ENCODE measurements at places on chromosomes 7 and 10.

DNA sequence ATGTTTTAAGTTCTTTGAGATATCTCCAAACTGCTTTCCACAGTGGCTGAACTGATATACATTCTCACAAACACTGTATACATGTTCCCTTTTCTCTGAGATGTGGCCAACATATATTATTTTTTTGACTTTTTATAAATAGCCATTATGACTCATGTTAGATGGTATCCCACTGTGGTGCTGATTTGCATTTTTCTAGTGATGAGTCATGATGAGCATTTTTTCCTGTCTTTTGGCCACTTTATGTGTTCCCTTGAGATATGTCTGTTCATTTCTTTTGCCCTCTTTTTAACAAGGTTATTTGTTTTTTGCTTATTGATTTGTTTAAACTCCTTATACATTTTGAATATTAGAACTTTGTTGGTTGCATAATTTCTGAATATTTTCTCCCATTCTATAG lies 1055.1 kb downstream of the NXPH1 start:
- DNase-seq = no peak

DNA sequence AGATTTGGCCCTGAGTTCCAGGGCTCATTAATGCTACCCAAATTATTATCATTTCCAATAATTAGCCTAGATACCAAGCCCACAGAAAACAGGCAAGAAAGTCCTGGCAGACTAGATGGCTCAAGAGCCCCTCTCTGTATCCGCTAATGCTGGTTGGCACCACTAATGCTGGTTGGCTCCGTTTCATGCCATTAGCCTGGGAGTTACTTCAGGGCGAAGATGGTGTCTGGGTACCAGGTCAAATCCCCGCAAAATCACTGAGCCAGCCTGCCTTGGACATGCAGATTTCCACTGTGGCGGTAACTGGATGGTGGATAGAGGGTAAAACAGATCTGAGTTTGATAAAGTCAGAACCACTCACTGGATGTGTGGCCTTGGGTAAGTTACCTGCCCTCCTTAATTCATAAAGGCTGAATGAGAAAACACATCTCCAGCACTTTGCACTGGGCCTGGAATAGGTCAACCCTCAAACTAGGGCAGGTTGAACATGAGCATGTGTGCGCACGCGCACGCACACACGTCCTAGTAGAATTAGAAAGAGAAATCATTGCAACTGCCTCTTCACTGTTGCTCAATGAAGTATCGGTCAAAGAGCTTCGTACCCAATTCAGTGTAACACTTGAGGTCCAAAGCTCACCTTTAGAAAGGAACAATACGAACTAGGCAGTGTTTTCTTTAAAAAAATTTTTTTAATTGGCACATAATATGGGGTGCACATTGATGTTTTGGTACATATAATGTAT lies 91.5 kb downstream of the PRPF18 start:
- DNase-seq = no peak

- DNase-seq = no peak
Observed at GRCh38 chr10:43273543-43273942, 6.7 kb upstream of the RASGEF1A start.

DNA sequence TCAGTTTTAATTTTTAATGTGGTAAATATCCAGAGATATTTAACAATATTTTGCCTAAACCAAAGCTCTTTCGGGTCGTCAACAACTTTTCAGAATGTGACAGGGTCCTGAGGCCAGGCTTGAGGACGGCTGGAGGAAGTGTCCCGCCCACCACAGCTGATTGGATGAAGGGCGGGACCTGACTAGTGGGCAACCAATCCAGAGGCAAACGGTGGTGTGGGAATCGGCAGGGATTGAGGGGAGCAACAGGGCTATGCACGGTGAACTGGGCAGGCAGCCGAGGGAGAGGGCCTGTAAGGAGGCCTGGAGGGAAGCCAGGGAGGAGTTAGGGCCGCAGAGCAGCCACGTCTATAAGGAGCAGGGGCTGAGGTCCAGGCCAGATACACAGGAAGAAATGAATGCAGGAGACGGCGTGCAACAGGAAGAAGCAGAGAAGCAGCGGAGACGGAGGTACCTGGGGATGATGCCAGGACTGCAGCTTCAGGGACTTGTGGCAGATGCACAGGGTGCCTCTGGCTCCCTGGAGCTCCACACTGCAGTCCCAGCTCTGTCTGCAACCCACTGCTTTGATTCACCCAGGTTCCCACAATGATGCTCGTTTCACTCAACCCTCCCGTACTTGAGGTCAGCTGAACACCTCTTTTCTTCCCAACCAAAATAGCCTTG lies 46.1 kb upstream of the ZMIZ1 start:
- no peak for DNase-seq

GRCh38 chr10:62056219-62056618 lies 154.7 kb downstream of the ARID5B start:
- no peak for DNase-seq

GRCh38 chr7:137135654-137136350 lies 207.7 kb downstream of the PTN start:
- no peak for DNase-seq

- DNase-seq = no peak
Observed at GRCh38 chr7:34011017-34011695, 105.8 kb downstream of the BMPER start.

GRCh38 chr7:140054751-140055150 lies 8.0 kb downstream of the PARP12 start:
- no peak for DNase-seq

- DNase-seq = no peak
Observed at GRCh38 chr7:116971869-116972268, 18.6 kb downstream of the ST7 start.

GRCh38 chr10:102673819-102674511 lies 29.7 kb downstream of the TRIM8 start:
- peak; percentile 63 for DNase-seq

DNA sequence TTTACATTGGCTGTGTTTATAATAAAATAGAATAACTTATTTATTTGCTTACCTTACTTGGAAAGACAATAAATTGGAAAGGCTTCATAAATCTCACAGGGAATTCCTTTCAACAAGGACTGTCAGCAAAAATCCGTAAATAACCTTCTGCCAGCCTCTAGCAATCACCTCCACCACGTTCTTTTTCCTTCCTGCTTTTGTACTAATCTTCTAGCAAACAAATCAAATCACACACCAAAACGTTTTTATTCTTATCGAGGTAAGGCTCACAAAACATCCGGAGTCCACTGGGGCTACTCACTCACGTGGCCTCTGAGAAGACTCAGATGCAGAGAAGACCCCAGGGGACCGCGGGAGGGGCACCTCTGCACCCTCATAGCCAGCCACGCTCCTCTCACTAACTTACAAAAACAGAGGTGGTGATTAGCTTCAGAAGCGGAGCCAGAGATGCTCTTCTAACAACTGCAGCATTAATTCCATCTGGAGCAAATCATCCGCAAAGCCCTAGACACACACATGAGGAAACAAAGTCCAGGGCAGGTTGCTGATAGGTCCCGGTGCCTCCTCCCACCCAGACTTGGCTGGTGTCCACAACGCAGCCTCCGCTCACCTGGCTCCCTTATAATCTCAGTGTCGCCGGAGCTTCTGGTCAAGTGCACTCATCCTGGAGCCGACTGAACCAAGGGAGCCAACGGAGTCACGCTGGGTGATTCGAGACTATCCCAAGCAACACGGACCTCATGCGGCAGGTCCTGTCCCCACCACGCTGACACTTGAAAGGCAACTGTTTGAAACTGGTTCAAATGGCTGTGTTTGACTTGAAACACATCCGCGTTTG lies 22.5 kb downstream of the CTBP2 start:
- no peak for DNase-seq

DNA sequence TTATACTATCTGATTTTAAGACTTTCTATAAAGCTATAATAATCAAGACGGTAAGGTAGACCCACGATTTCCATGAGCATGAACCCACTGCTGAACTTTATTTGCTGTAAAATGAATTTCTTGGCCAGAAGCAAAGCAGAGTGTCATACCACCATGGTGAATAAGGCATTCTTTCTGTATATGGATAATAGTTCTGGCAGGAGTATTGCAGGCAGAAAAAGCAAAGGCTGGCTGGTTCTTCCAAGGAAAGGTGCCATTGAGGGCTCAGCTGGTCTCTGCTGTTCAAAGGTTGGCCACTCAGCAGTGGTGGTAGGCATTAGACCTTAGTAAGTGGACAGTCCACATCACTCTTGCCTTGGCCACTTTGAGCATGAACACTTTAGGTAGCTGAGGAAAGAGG lies 104.1 kb upstream of the KCNMA1 start:
- no peak for DNase-seq

DNA sequence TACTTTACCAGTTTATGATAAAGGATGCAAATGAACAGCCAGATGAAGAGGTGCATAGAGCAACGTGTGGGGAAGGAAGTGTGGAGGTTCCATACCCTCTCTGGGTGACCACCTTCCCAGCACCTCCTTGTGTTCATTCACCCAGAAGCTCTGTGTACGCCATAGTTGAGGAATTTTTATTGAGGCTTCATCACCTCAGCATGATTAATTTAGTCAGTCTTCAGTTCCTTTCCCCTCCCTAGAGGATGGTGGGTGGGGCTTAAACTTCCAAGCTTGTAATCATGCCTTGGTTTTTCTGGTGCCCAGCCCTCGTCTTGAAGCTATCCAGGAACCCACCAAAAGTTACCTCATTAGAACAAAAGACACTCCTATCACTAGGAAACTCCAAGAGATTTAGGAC lies 162.7 kb downstream of the PLCE1 start:
- no peak for DNase-seq

- no peak for DNase-seq
Observed at GRCh38 chr7:148241700-148242293, 348.8 kb upstream of the C7orf33 start.

DNA sequence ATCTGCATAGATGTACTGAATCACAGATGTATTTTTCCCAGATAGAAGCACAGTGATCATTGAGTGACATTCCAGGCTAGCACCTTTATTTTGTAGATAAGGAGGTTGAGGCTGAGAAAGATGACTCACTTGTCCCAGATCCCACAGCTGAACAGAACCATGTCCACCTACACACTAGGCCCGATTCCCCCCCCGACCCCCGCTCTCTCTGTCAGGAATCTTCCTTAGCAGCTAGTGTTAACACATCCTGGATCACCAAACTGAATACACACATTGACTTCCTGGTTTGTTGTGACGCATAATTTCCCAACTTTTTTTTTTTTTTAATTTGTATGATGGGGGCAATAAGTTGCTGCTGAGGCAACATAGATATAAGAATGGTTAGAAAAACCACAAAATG lies 5.2 kb downstream of the SFMBT2 start:
- peak; percentile 21 for DNase-seq

DNA sequence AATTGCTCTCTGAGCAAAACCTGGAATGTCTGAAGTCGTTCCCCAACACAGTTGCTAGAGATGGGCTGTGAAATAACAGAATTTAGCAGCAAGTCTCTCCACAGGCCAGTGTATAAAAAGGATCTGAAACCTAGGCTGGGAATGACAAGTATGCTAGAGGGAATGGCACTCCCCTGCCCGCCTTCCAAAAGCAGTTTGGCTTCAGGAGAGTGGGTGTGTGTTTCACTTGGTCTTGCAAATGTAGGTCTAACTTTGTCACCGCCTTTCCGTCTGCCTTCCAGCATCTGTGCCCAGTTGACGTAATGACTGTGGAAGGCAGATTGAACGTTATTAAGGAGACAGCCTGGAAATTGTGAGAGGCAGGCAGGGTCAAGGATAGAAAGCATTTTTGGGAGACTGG lies 18.0 kb upstream of the MTURN start:
- no peak for DNase-seq

DNA sequence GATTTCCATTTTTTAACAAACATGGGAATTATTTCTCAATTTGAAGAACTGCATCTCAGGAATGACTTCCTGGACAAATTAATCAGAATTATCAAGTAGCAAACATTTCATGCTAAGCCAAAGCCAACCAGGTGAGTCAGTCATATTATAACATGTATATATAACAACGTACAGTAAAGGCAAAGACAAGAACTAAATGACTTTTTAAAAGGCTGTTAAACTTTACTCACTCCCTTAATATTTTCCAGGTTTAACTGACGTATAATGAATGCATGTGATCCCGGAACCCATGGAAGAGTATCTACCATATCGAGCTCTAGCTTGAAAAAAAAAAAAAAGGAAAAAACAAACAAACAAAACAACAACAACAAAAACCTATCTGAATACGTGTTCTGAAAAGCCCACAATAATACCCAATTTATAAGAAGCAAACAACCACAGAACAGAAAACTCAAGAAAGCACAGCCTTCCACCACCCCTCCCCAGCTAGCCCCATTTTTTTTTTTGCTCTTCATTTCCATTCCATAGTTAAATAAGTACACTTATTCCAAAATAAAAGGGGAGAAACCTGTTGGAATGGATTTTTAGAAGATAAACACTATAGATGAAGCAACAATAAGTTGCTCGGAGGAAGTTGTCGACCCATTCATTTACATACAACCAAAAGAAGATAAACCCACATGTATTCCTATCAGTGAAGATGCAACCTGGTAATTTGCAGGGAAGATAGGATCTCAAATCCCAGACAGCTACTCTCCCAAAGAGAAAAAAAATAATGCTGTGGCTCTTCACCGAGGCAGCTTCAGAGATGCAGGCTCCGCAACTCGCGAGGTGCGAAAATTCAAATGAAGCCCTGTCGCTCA lies 537 bp downstream of the NAPEPLD start:
- DNase-seq = no peak

DNA sequence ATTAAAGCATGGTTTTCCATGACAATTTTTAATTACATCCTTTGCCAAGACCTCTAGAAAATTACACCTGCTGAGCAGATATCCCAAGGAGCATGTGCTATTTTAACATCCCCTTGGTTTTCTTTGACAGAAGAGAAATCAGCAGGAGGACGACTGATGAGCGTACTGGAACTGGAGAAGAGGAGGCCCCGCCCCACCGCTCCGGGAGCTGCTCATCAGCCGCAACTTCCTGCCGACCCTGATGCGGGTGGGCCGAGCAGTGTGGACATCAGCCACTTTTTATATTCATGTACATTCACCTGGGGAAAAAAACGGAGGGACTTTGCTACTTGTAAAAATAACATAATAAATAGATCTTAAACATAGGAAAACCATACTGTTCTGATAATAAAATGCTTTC lies 54.2 kb downstream of the CDC123 start:
- DNase-seq = no peak

DNA sequence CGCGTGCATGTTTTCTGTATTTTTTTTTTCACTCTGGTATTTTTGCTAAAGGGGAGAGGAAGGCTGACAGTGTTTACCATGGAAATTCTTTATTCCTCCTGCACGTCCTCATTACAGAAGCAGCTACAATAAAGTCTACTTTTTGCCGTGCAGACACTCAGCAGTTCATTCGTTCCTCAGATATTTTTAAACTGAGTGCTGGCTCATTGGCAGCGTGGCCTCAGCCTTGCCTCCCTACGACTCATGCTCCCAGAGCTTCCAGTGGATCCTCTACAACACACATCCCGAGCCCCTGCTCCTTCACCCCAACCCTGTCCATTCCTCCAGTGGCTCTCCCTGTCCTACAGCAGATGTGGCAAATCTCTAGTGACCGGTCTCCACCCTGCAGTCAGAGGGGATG lies 239.2 kb upstream of the ZMIZ1 start:
- DNase-seq = no peak

Data from activated CD4-positive, alpha-beta T cell treated with anti-CD3 and anti-CD28 coated beads, Interleukin-2, amount 50 U/mL, for 48 hours (primary cell).